ENCODE measurements at places on chromosomes 12 and 14.

GRCh38 chr12:56990648-56991318 is 15.6 kb downstream of the ZBTB39 start:
- no peak for DNase-seq
- H3K27ac ChIP-seq: no peak overlapping the region
- peaks cover 5% of the 10 kb centered on the region for H3K36me3 ChIP-seq
- no peak overlapping the region for H3K4me3 ChIP-seq
- no peaks in the 10 kb centered on the region for H3K27me3 ChIP-seq

GRCh38 chr14:87698481-87698880 is 294.5 kb downstream of the GALC start:
- H3K4me1 ChIP-seq: no peaks in the 10 kb centered on the region
- no peaks in the 10 kb centered on the region for H3K27me3 ChIP-seq
- no peaks in the 10 kb centered on the region for H3K36me3 ChIP-seq
- no peak overlapping the region for H3K27ac ChIP-seq

DNA sequence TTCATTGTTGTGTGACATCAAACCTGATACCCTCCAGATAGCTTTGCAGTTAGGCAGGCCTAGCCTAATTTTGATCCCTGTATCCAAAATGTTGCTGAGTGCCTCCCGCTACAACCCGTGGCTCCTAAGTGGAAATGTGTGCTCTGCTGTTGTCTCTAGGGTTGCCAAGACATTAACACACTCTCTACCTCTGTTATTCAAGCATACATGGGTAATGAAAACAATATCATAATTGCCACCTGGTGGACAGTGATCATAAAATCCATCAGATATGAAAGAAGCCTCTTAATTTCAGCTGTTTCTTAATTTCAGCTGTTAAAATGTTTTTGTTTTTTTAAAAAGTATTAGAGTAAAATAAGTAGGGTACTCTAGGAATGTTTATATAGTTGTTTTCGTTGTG is 93.5 kb downstream of the PLEKHA5 start:
- no peaks in the 10 kb centered on the region for H3K4me1 ChIP-seq
- H3K27ac ChIP-seq: no peak overlapping the region
- no peaks in the 10 kb centered on the region for H3K36me3 ChIP-seq
- no peak overlapping the region for H3K4me3 ChIP-seq

- no peak overlapping the region for H3K4me3 ChIP-seq
- H3K27ac ChIP-seq: no peak overlapping the region
- DNase-seq: no peak
- peaks cover 49% of the 10 kb centered on the region for H3K4me1 ChIP-seq
- H3K36me3 ChIP-seq: peaks cover 5% of the 10 kb centered on the region
Observed at GRCh38 chr12:116241157-116241759, 36.2 kb downstream of the MED13L start.

DNA sequence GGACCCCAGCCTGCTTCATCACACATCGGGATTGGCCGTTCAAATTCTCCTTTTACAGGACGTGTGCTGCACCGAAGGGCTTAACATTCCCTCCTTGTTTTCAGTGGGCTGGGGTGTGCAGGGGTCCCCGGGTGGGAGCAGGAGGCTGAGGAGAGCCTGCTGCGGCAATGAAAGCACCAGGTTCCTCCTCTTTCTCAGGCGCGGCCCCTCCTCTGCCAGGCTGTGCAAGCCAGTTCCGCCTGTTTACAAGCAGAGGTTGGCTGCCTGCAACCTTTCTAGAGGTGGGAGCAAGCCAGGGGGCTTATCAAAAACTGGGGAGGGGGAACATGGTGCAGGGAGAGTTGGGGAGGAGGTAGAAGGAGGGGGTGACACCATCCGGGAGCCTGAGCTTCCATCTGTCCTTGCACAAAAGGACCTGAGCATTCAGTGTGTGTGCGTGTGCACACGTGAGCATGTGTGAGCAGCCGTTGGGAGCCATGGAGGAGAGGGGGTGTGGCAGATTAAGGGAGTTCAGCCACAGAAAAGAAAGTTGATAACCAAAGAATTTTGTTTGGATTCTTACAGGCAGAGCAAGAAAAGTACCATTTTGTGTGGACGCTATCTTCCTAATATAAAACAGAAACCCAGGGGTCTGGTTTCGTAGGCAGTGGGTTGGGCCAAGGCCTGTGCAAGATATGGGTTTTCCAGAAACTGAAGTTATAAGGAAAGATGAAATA is 108.8 kb upstream of the RFLNA start:
- no peak overlapping the region for H3K27ac ChIP-seq
- peaks cover 2% of the 10 kb centered on the region for H3K4me1 ChIP-seq
- no peaks in the 10 kb centered on the region for H3K36me3 ChIP-seq
- peaks cover 5% of the 10 kb centered on the region for H3K27me3 ChIP-seq
- no peak for DNase-seq
- no peak overlapping the region for H3K4me3 ChIP-seq

- H3K4me3 ChIP-seq: no peak overlapping the region
- H3K27ac ChIP-seq: no peak overlapping the region
- no peak for DNase-seq
- H3K27me3 ChIP-seq: peaks cover 2% of the 10 kb centered on the region
Observed at GRCh38 chr14:97057238-97058073, 260.3 kb downstream of the VRK1 start.

GRCh38 chr12:41983394-41983793 is 161.3 kb downstream of the GXYLT1 start:
- H3K27me3 ChIP-seq: peaks cover 10% of the 10 kb centered on the region
- H3K4me3 ChIP-seq: no peak overlapping the region
- DNase-seq: no peak
- H3K36me3 ChIP-seq: no peaks in the 10 kb centered on the region
- no peaks in the 10 kb centered on the region for H3K4me1 ChIP-seq

DNA sequence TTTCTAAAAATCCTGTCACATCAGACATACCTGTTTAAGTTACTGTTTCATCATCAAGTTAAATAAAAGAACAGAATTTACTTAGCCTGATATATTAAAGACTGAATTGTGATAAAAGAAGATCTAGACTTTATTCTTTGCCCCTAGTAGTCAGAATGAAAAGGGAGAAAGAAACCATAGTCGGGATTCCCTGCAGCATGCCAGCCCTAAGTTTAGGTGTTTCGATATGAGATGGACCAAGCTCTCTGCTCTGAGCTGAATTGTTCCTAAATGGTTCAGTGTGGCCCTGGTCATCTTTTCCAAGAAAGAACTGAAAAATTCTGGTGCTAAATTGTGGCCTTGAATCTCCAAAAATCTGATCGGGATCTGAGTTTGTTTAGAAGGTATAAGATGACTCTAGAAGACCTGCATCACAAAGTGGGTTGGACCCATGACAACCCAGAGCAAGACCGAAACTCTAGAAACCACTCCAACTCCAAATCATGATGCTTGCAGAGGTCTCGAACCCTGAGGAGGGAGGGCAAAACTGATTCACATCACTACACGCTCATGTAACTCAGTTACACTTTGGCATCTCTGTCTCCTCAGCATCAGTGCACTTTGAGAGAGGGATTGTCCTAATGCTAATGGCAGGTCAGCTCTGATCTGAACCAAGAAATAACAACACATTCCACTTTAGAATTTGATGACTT is 15.7 kb downstream of the PTGER2 start:
- H3K4me3 ChIP-seq: no peak overlapping the region
- H3K27ac ChIP-seq: no peak overlapping the region
- DNase-seq: no peak
- peaks cover 11% of the 10 kb centered on the region for H3K4me1 ChIP-seq
- H3K36me3 ChIP-seq: no peaks in the 10 kb centered on the region
- peaks cover 15% of the 10 kb centered on the region for H3K27me3 ChIP-seq

DNA sequence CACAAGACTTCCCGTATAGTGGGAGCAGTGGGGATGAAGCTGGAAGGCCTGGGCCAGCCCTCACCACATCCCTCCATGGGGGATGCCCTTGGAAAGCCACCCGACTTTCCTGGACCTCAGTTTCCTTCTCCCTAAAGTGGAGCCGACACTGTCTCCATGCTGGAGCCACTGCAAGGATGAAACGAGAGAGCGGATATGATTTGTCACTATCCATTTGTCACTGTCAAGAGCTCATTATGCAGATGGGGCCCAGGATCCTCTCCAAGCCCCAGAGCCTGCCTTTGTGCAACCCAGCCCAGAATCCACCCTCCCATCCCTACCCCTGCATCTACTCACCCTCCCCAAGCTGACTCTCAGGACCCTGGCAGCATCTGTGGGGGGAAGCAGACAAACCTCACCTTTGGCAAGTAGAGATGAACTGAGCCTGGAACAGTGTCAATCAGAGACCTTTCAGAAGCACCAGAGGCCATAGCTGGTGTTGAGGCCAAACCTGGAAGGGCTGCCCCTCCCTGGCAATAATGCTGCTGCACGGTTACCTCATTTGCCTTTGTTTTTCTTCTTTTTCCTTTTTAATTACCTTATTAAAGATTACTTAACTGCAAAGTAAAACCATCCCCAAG is 287.7 kb upstream of the RTL1 start:
- no peaks in the 10 kb centered on the region for H3K4me1 ChIP-seq
- H3K36me3 ChIP-seq: no peaks in the 10 kb centered on the region
- no peaks in the 10 kb centered on the region for H3K27me3 ChIP-seq

DNA sequence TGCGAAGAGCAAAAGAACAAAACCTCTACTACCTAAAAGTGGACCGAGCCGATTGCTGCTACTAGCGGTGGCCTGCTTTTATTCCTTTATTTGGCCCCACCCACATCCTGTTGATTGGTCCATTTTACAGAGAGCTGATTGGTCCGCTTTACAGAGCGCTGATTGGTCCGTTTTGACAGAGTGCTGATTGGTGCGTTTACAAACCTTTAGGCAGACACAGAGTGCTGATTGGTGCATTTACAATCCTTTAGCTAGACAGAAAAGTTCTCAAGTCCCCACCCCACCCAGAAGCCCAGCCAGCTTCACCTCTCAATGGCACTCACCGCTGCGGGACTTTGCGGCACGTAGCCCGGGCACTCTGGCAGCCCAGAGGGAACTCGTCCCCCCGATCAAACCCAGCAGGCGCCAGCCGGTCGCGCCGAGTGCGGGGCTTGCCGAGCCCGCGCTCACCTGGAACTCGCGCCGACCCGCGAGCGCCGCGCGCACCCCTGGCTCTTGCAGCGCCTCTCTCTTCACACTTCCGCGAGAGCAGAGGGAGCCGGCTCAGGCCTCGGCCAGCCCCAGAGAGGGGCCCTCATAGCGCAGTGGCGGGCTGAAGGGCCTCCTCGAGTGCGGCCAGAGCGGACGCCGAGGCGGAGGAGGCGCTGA is 8.7 kb upstream of the FGD4 start:
- H3K4me1 ChIP-seq: peaks cover 3% of the 10 kb centered on the region
- H3K36me3 ChIP-seq: no peaks in the 10 kb centered on the region
- peak; percentile 22 for DNase-seq
- H3K27ac ChIP-seq: no peak overlapping the region
- H3K4me3 ChIP-seq: peak overlapping the region; percentile 62

GRCh38 chr14:41859336-41859735 is 252.7 kb downstream of the LRFN5 start:
- H3K27ac ChIP-seq: no peak overlapping the region
- H3K4me1 ChIP-seq: no peaks in the 10 kb centered on the region
- DNase-seq: no peak
- H3K4me3 ChIP-seq: no peak overlapping the region
- no peaks in the 10 kb centered on the region for H3K27me3 ChIP-seq
